ENCODE measurements at places on chromosomes 12 and 14.

DNA sequence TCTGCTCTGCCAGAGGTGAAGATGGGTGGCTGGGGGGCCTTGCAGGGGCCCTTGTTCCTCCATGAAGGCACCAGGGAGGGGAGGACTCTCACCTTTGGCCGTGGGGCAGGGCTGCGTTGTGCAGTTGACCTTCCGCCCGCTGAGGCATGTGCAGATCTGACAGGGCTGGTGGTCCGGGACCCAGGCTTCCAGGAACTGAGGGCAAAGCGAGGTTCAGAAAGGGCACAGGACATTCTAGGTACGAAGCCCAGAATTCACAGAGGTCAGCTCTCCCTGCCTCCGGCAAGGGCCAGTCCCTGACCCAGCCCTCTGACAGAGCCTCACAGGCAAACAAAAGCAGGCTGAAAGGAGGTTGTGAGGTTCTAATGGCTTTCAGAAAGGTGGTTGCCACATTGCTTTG is 40.4 kb upstream of the ANO2 start:
- DNase-seq, result no peak

GRCh38 chr12:48774516-48774915 is 14.4 kb downstream of the ADCY6 start:
- DNase-seq, result no peak

DNA sequence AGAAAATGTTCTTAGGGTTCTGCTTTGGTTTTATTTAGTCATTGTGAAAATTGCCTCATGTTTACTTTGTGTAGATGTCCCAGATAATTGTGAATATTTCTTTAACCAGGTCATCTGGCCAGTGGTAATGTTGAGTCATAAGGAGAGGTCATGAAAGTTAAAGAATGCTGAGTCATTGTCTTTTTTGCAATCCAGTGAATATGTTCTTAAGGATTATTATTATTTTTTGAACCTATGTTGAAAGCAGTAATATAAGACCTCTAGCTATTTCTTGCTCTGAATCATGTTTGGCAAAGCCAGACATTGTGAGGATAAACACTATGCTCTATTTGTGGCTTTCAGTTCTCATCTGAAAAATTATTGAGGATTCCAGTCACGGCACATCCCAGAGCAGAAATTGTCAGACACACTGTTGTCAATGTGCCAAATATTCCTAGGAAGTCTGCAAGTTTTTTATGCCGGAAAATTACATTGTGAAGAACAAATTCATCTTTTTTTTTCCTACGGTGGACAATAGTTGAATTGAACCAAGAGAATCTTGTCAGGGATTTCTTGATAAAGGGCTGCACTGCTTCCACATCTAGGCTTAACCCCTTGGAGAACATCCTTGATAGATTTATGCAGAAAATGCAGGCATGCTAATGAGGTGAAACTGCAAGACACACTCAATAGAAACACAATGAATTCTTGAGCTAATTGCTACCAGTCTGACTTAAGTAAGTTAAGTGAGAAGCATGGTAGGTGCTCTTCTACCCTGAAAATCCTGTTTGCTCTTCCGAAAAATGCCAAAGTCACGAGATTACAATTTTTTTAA is 369.6 kb downstream of the ATP23 start:
- no peak for DNase-seq

DNA sequence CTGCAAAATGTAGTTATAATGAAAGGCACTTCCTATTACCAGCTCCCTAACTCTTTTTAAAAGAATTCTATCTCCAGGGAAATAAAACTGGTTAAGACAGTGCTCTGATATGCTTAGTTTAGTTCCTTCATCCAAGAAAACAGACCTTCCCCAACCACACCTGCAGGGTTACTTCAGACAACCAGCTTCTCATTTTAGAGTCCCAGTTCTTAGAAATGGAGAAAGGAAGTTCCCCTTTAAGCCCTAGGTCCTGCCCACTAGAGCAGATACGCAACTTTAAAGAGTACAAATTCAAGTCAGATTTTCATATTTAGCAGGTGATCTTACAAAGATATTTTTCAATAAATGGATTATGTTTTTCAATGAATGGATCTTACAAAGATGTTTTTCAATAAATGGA is 4.4 kb upstream of the WSB2 start:
- DNase-seq, result no peak

DNA sequence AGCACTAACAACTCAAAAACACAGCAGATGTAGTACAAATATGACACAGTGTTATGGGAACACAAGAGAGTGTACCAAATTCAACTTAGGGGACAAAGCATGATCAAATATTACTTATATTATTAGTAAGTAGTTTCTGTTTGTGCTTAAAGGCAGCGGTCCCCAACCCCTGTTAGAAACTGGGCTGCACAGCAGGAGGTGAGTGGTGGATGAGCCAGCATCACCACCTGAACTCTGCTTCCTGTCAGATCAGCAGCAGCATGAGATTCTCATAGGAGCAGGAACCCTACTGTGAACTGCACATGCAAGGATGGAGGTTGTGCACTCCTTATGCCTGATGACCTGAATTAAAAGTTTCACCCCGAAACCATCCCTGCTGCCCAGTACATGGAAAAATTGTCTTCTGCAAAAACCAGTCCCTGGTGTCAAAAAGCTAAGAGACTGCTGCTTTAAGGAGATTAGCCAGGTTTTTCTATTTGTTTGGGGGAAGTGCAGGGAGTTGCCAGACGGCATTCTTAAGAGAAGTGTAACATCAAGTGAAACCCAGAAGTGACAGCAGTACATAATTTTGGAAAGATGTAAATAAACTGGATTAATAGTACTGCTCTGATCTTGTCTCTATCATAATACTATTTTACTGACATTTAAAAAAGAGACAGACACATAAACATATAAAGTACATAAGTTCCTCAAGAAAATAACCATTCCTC is 26.7 kb downstream of the GTF2A1 start:
- no peak for DNase-seq

DNA sequence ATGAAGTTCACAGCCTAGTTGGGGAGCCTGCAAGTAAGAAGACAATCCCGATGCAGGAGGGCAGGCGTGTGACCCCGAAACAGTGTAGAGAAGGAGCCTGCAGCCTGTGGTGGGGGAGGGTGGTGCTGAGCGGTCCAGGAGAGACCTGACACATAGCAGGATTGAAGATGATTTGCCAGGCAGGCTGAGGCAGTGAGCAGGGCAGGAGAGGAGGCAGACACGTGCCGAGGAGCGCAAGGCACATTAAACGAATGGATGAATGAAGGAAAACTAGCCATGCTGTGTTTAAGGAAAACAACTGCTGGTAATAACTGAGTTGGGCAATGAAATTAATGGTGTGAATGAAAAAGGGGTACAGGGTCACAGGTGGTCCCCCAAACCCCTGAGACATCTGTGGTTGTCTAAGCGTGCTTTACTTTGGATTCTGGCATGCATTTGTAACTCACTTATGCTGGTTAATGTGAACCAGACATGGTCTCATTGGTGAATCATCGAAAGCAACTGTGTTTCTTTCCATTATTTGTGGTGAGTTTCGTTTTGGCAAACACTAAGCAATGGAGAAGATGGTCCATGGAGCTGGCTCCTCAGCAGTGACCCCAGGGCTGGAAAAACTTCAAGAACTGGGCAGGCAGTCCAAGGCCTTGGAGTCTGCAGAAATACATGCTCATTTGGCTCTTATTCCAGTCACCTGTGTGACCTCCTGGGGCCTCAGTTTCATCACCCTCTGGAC is 96.9 kb upstream of the EVL start:
- DNase-seq, result no peak

GRCh38 chr12:40827683-40828592 is 135.7 kb downstream of the CNTN1 start:
- no peak for DNase-seq

DNA sequence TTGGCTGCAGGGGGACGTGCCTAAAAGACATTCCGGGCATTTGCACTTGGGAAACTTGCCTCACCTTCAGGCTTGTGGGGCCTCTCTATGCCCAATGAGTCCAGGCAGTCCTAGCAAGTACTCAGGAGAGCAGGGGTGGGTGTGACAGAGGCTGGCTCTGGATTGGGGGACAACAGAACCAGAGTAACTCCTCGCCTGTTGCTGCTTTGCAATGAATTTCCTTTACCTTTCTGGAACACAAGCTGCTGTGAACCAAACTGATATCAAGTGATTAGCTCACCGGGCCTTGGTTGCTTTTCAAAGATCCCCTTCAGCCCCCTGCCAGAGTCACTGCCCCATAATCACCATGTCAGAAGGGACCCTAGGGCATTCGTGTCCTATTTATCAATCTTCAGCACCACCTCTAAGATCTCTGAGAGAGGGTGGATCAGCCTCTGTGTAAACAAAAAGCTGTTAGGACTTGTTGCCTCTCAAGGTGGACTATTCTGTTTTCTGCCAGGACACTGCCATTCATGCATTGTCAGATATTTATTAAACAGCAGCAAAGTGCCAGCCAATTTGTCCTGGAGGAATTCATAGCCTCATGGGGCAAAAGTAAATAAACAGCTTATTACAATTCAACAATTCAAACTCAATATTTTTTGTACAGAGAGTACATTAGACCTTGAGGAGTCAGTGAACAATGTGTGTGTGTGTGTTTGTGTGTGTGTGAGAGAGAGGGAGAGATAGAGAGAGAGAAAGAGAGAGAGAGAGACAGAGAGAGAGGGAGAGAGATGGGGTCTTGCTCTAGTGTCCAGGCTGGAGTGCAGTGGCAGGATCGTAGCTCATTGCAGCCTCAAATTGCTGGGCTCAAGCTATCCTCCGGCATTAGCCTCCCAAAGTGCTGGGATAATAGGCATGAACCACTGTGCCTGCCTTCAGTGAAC is 11.3 kb downstream of the NFATC4 start:
- DNase-seq, result no peak

DNA sequence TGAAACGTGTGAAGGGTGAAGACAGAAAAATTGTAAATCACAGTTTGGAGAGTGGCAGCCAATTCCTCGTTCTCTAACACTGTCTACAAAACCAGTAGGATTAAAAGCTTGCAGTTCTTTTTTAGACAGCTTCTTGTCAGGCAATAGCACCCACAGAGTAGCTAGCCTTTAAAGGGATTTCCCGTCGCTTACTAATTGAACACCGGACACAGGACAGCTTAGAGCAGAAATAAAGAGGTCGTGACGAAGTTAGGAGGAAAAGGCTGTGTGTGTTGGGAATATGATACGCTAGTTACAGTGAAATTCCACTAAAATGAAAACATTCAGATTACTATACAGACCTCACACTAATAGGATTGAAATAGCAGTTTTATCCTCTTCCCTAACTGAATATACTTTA is 149.1 kb upstream of the FLRT2 start:
- no peak for DNase-seq

GRCh38 chr14:71583705-71584104 is 348.5 kb upstream of the RGS6 start:
- no peak for DNase-seq

DNA sequence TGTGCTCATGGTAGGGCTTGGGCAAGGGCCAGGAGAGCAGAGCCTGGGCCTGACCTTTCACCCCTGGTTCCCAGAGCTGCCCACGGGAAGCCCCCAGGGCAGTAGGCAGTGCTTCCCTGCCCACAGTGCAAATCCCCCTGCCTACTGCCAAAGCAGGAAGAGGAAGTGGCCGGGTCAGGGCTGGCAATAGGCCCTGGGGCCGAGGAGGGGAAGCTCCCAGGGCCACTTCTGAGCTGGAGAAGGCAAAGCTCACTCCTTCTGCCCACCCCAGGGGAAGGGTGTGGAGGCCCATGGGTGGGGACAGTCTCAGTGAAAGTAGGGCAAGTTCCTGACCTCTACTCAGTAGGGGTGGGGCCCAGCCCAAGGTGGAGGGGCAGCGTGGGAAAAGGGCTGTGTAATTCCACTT is 5.4 kb upstream of the NR4A1 start:
- DNase-seq, result no peak

- DNase-seq, result no peak
These were observed 43.0 kb upstream of the SYCP3 start for GRCh38 chr12:101782273-101782731.

GRCh38 chr12:88559199-88559598 is 21.1 kb downstream of the KITLG start:
- DNase-seq, result no peak

GRCh38 chr12:98456576-98457573 is 58.5 kb upstream of the TMPO start:
- no peak for DNase-seq

- no peak for DNase-seq
These were observed 41.5 kb downstream of the TEAD4 start for GRCh38 chr12:3000548-3001275.

GRCh38 chr14:45290547-45290946 is 37.5 kb upstream of the MIS18BP1 start:
- no peak for DNase-seq

DNA sequence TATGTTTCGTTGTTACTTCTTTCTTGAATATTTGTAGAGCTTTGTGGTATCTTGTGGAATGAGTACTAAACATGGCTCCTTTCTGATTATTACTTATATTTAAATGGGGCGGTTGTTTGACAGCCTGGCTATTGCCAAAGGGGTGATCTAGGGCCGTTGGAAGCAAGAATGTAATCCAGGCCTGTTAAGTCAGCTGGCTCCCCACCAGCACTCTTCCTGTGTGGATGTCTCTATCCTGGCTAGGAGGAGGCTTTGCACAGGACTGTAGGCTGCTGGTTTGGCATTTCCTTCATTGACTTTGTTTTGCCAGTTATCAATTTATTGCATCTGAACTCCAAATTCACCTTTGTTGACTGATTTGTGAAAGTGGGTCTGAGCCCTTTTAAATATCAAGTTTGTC is 5.6 kb downstream of the FAM234B start:
- DNase-seq, result no peak

DNA sequence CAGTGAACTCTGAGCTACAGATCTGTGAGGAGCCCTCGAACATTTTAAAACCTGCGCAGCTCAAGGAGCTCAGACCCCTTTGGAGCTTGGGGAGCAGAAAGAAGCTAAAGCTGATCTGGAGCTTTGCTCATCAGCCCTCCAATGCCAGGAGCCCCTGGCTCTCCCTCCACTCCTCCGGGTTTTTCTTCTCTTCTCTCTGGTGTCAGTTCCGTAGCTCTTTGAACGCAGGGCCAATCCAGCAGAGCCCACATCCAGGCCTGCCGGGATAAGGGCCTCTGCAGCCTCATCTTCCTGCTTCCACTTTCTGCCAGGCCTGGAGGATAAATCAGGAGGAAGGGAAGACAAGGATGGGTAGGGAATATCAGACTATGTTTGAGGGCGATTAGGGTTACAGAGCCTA is 6.0 kb downstream of the HOXC4 start:
- no peak for DNase-seq

- no peak for DNase-seq
These were observed 56.7 kb downstream of the EPS8 start for GRCh38 chr12:15732341-15733061.

GRCh38 chr12:102061096-102061559 is 663 bp downstream of the WASHC3 start:
- no peak for DNase-seq

- DNase-seq, result no peak
These were observed 16.3 kb upstream of the GALNT9 start for GRCh38 chr12:132345561-132346200.

DNA sequence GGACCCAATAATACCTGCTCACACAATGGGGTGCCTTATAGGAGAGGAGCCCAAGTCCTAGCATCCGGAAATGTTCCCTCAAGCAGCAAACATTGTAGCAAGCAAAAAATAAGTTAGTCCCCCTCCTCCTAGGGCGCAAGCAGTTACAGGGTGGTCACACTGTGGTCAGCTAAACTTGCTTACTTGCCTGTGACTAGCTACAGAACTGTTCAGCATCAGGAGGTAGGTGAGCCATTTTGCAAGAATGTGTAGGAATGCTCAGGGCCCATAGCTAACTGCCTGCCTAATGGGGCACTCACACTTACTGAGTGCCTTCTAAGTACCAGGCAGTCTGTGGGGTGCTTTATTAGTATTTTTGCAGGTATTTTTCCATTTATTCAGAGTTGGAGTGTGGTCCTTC is 154.6 kb upstream of the GRIN2B start:
- DNase-seq, result no peak

- DNase-seq, result no peak
These were observed 198.9 kb downstream of the ZFP36L1 start for GRCh38 chr14:68593806-68594536.

Data from DMS 273 treated with DMSO at 0.1 percent for 48 hours (cell line).